MM.1S (cell line): ENCODE measurements at places on chromosomes 7 and 10.
A peak's percentile ranks its signal among the peaks of the same experiment; 100 is the strongest.

DNA sequence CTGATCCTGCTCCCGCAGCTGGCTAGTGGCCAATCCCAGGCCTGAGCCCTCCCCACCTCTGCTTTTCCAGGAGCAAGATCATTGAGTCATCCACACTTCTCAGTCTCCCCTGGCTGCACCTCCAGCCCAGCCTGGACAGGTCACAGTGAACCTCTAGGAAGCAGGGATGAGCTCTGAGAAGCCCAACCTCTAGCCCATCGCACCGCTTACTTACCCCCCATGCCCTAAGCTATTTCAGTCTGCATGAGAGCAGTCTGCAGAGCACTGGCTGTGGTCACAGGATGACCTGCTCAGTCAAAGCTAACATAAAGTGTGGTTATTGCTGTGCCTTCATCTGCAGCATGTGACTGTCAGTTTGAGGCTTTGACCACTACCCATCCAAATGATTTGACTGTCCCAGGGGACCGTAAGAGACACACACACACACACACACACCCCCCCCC lies 129.2 kb downstream of the SORBS1 start:
- no peak for DNase-seq

GRCh38 chr7:50333221-50333651 lies 28.7 kb downstream of the IKZF1 start:
- DNase-seq: no peak

DNA sequence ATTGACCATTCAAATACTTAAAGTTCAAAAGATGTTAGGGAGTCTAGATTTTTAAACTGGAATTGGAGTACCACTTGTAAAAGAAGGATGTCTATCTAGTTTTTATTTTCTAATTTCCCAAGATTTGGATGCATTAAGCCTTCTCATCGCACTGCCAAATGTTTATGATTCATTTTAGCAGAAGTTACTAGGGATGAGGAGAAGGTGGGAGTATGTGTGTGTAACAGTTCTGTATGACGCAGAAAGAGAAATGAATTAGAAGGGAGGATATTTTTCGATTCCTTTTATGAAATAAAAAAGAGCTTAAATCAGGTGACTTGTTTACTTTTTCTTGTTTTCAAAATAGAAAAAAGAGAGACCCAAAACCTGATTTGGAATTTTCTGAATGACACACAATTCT lies 6.8 kb upstream of the SLK start:
- no peak for DNase-seq

- DNase-seq: no peak
Observed at GRCh38 chr10:62443866-62444265, 69.7 kb downstream of the ZNF365 start.

- no peak for DNase-seq
Observed at GRCh38 chr10:126239844-126240243, 148.4 kb downstream of the ADAM12 start.

- DNase-seq: no peak
Observed at GRCh38 chr10:23364378-23364777, 19.8 kb upstream of the C10orf67 start.

- peak; percentile 88 for DNase-seq
Observed at GRCh38 chr7:23597094-23598091, at the start of gene CCDC126. TSS of gene CCDC126 (plus strand) at chr7:23597382. CDS start at chr7:23611316, 13,934 bp downstream.

GRCh38 chr10:72097448-72098300 lies 9.3 kb upstream of the SPOCK2 start:
- DNase-seq: no peak

GRCh38 chr10:123848564-123849457 lies 42.8 kb downstream of the CPXM2 start:
- peak; percentile 84 for DNase-seq

DNA sequence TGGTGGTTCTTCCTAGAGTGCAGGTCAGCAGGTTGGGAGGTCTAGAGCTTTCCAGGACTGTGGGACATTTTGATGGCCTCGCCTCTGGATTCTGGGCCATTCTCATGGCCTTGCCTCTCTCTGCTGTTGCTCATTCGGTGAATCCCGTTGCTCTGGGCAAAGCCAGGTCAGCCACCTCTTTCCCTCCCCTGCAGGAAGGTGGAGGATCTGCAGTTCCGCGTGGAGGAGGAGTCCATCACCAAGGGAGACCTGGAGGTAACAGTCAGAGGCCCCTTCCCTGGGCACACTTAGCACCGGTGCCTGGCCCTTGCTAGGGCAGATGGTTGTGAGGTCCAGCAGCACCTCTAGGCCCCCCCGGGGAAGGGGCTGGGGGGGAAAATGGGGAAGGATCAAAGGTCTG lies 74.9 kb downstream of the CLIP2 start:
- DNase-seq: no peak

DNA sequence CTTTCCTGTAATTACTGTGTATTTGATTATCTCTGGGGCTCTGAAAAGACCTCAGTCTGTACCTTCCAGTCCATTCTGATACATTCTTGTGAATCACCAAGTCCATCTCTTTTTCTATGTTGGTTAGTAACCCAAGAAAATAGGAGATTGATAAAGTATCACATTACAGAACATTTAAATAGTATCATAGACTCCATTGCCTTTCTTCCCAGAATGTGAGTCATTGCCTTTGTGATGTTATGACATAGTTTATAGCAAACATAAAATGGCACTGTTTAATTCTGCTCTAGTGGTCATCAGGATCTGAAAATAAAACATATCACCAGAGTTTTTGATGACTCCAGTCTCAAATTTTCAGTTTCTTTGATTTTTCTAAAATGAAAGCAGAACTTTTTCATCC lies 78.4 kb downstream of the NRG3 start:
- peak; percentile 29 for DNase-seq

GRCh38 chr10:285216-285615 lies 150.0 kb downstream of the ZMYND11 start:
- no peak for DNase-seq

- no peak for DNase-seq
Observed at GRCh38 chr10:124414076-124414475, 4.6 kb downstream of the OAT start.

GRCh38 chr10:60942788-60943315 lies 1.1 kb downstream of the RHOBTB1 start:
- no peak for DNase-seq

DNA sequence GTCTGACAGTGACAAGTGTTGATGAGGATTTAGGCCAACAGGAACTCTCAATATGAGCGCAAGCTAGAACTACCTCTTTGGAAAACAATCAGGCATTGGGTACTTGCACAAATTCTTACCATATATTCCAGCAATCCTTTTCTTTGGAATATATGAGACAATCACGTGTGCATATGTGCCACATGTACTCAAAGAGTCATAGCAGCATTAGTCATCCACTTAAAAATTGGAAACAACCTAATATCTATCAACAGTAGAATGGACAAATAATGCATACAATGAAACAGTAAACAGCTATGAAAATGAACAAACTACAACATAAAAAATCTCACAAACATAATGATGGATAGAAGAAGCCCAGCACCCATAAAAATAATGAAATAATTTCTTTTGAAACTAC lies 179.7 kb downstream of the GLI3 start:
- DNase-seq: no peak

DNA sequence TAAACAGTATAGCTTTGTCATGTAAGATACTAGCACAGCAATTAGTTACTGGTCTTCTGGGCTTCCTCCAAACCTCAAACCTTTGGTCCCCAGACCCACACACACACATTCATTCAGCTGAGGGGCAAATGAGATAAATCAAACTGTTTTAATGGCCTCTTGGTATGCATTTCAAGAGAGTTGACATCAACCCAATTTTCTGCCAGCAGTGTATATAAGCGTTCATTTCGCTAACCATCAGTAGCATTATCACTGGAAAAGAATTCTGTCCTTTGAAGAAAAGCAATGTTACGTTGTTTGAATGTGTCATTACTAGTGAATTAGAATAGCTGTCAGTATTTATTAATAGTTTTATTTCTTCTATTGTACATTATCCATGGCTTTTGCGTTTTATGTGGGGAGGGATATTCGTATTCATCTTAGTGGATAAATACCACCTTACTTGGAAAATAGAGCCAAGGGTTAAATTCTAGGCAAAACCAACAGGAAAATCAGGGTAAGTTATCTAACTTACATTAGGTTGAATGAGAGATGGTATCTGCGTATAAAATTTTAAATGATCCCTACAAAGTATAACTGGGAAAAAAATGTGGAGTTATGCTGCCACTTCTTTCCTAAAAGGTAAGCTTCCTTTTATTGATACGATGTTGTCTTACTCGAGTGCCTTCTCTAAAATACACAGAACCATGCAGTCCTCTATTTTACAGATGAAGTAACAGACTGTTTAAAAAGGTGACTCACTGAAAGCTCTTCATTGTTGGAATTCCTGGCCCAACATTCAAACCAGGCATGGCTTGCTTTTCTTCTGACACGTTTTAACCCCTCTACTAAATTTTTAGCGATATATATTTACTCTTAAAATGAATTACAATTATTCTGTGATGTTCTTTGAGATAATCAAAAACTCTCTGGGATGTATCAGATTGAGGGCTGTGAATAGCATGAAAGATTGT lies 2.0 kb upstream of the ZMYND11 start:
- DNase-seq: no peak

- DNase-seq: peak; percentile 52
Observed at GRCh38 chr7:75727881-75728593, 10.7 kb downstream of the HIP1 start.

GRCh38 chr10:84158550-84158949 lies 15.1 kb upstream of the GPR15LG start:
- no peak for DNase-seq

DNA sequence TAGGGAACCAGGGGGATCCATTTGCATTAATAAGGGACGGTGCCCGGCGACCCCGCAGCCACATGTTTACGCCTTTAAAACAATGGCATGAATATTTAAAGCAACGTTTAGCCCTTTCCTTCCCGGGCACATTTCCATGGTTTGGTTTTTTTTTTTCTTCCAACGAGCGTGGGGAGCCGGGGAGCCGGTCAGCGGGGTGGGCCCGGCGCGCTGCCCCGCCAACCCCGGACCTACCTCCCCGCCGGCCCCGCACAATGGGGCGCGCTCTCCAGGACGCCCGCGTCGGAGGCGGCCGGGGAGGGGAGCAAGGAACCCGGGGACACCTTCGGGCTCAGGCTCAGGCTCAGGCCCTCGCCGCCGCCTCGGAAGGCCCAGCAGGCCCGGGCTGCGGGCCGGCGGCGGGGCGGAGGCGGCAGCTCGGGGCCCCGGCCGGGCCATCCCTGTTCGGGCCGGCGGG lies 1.0 kb downstream of the SEPHS1 start:
- peak; percentile 21 for DNase-seq

DNA sequence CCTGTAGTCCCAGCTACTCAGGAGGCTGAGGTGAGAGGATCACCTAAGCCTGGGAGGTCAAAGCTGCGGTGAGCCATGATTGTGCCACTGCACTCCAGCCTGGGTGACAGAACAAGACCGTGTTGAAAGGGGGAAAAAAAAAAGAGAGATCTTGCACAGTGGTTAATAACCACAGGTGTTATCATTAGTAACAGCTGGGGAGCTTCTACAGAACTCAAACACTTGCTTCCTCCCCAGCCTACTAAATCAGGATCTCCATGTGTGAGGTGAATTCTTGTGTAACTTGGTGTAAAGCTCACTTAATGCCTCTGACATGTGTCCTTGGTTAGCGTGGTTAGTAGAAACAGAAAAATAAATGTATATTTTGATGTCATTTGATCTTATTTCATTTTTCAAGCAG lies 43.9 kb upstream of the BMS1 start:
- DNase-seq: no peak

GRCh38 chr7:10803720-10804119 lies 170.0 kb upstream of the PHF14 start:
- no peak for DNase-seq

DNA sequence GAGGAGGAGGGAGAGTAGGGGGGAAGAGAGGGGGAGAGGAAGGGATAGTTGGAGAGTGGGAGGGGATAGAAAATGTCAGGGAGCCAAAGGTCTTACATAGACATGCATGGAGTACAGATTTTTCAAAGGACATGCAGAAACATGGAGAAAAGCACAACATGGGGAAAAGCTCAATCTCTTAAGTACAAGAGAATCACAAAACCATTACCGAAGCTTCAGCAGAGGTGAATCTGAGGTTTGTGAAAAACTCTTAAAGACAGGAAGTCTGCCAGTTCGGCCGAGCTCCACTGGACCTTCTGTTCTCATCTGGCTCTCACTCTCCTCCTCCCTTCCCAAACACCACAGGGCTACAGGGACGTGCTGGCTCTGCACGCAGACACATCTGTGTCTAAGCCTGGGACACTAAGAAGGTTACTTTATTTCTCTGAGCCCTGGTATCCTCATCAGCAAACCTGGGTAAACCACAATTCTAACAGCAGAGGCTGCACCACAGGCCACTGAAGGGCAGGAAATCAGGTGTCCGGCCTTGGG lies 133.9 kb downstream of the COBL start:
- peak; percentile 14 for DNase-seq

GRCh38 chr7:96021568-96021967 lies 249.2 kb downstream of the DYNC1I1 start:
- no peak for DNase-seq

DNA sequence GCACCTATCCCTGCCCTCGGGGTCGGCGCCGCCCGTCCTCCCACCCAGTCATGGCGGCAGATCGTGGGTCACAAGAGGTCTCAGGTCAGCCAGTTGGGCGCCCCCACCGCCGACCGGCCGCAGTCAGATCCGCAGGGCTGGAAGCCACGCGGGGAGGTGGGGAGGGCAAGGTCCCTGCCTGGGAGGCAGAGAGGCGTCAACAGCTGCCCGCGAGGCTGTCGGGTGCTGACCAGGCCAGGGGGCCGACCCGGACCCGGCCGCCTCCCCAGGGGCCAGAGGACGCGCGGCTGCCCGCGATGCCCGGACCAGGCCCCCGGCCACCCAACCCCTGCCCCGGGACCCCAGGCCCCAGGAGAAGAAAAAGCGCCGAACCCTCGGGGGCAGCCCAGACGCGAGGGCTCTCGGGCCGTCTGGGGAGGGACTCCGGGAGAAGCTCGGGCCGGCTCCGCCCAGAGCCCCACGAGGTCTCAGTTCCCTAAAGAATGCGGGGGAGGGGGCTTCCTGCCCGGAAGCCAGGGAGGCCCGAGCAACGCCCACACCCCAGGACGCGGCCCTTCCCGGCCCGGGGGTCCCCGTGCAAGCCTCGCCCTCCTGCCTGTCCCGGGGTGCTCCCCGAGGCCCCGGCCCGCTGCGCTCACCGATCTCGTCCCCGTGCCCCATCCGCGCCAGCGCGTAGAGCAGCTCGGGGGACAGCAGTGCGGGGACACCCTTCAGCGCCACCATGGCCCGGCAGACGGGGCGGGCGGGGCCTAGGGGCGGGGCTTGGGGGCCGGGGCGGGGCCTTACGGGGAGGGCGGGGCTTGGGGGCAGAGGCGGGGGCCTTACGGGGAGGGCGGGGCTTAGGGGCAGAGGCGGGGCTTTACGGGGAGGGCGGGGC lies at the start of gene FUOM:
Gene FUOM, minus strand, starts transcription at position 735 of the 877 bp plus-strand sequence. Its CDS starts 12 bp downstream, at position 723.
- DNase-seq: no peak

DNA sequence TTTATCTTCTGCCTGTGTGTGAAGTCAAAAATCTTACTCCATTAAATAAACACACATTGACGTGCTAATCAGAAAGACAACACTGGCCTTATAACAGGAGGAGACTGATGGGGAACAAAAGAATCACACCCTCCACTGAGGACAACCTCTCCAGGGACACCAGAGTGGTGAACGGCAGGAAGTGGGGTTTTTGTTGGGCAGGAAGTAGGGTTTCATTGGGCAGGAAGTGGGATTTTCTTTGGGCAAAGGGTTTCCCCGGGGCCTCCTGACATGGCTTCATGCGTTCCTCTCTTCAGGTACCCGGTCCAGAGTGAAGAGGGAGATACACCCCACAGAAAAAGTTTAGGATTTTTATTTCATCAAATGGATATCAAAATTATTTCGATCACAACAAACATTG lies 30.6 kb downstream of the ADARB2 start:
- DNase-seq: no peak
